ENCODE measurements at places on chromosomes 5 and 9. TPM values are rescaled to one million over a fixed set of nuclear protein-coding genes. Genes with fewer than 3 reads are reported as not detected.
A peak's percentile ranks its signal among the peaks of the same experiment; 100 is the strongest.

The SLC6A18 gene
- total RNA-seq, result not detected

DNA sequence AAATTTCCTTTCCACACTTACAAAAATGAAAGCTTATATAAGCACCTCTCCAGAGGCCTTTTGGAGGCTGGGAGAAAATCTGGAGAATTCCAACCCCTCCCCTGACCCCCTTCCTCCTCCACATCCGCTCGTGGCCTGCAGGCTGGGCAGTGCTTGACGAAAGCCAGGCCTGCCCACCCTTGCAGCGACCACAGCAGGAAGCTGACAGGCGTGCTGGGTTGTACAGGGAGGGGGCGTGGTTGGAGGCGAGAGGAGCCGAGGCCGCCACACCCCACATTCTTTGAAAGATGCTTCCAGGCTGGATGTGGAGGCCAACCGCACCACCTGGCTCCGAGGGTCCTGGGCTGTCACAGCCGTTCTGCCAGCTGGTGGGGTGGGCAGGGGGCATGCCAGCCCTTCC lies 47.8 kb upstream of the IER5L start:
- peak; percentile 59 for DNase-seq

DNA sequence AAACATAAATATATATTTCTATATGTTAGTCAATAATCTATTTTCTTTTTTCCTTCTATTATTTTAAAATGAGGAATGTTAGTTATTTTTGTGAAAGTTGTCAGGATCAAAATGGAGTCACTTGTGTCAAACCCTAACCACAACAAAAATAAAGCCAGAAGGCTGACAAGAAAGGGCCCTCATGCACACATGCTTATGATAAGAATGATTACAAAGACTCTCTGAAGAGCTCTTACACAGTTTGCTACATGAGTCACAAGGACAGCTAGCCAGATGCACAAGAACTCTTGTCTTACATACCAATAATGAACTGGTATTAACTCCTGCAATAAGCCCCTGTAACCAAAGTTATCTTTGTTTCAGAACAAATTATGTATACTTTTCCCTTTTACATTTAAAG lies 64.7 kb downstream of the GGTA1 start:
- DNase-seq, result no peak

The C9orf85 gene
- 12.4 TPM for total RNA-seq

GRCh38 chr5:139104577-139105276 lies 93.4 kb downstream of the SIL1 start:
- no peak for DNase-seq

The PCDHB2 gene
- 1.3 TPM for total RNA-seq

The NME5 gene
- total RNA-seq, result 1.1 TPM

DNA sequence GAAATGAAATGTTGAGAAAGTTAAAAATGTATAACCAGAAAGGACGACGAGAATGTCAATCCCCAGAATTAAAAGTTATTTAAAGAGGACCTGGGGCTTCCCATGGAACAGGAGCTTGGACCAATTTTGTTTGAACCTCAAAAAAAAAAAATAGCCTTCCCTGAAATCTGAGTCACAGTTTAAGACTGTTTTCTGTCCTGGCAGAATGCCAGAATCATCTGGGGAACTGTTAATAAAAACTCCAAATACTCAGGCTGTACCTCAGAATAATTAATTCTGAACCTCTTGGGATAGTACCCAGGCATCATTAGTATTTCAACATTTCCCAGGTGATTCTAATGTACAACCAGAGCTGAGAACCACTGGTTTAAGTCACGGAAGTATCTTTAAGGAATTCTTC lies 102.2 kb upstream of the SLCO6A1 start:
- DNase-seq, result no peak

DNA sequence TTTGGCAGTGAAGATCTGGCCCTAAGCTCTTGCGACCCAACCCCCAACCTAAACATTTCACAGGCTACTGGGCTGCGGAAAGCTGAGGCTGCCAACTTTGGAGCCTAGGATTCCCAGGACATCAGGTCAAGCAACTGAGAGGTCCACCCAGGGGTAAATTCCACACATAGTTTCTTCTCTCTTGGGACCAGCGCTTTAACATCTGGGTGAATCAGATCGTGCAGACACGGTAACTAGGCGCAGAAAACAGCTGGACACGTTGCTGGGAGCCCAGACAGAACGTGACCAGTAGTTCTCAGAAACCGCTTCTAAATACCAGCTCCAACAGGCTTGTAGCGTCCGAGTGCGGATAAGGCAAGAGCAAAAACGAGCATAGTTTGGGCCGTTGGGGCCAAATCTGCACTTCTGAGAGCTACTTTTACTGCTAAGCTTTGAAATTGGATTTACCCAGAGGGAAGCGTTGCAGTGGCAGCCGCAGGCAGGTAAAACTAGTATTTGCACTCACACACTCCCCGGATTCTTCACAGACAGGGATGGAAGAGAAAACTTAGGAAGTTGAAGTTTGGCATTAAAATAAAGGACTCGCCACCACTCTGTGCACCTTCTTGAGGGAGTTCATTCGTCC lies 11.8 kb downstream of the ITGA1 start:
- peak; percentile 60 for DNase-seq

The MCC gene
- 14.6 TPM for total RNA-seq

The MYO10 gene
- total RNA-seq, result 59.5 TPM

The ADGRD2 gene
- total RNA-seq, result not detected

The RGP1 gene
- total RNA-seq, result 10.1 TPM

GRCh38 chr9:117081641-117082317 lies 333.1 kb downstream of the ASTN2 start:
- no peak for DNase-seq

The WDR5 gene
- total RNA-seq, result 11.8 TPM

GRCh38 chr5:40134883-40135520 lies 544.7 kb upstream of the PTGER4 start:
- DNase-seq, result no peak

The CCDC152 gene
- under 0.01 TPM for total RNA-seq
